HS-27A (cell line): ENCODE measurements at places on chromosomes 13 and 19.
A peak's percentile ranks its signal among the peaks of the same experiment; 100 is the strongest.

GRCh38 chr19:29876414-29876813 is 64.6 kb downstream of the CCNE1 start:
- no peak for DNase-seq

DNA sequence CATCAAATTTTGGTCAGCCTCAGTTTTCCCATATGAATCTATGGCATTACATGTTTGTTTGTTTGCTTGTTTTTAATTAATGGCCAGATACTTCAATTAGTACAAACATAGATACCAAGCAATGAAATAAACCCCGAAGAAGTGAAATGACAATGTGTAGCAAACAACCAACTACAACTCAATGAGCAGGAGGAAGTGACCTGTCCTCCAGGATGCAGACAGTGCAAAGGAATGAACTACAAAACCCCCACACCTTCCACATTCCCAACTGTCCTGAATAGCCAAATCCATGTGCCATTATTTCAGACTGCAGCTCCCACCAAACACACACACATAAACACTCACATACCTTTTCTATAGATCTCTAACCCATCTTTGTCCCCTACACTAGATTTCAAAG is 45.0 kb upstream of the FAM124A start:
- no peak for DNase-seq

GRCh38 chr13:24087605-24088225 is 72.8 kb upstream of the SPATA13 start:
- DNase-seq: no peak

DNA sequence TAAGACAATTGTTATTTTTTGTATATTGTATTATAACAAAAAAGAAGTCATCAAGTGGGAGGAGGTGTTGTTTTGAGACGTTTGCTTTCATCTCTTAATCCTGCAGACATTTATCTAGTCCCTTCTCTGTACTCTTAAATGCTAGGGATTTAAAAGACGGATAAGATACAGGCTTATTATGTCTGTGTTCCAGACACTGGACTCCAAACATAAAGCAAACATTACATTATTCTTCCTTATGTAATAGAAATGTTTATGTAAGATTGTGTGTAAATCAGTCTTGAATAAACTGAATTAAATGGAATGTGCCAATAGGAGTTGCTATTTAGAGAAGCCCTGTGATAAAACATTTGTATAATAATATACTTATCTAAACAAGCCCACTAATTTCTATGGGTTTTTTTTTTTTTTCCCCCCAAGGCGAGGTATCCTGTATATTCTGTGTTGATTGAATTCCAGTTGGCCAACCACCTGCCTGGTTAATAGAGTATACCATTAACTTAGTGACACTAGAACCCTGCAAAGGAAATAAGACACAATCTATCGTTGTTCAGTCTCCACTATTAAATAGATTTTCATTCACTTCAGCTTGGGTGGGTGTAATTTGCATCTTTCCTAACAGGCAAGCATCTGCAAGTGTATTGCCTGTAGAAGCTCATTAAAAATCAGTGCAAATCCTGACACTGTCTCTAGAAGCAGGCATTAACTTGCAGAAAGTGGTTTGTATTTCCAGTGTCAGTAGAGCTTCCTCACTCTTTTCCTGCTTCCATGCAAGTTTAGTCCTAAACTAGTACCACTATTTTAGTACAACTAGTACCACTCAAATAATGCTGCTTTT is 69.0 kb downstream of the LRCH1 start:
- DNase-seq: no peak

DNA sequence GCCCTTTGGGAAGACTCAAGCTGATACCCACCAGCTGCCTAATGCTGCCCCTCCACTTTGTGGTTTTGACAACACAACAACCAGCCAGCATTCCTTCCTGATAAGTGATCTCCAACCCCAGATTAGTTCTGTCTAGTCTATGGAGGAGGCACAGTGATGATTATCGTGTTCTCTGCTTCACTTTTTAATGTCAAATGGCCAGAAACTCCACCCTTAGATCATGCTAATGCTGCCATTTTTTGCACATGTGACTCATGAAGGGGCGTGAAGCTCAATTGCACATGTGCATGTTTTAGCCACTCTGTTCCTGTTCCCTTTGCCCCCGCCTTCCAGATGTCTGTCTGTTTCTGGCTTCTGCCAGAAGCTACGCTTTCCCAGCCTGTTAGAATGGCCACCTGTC is 199.8 kb downstream of the COG6 start:
- DNase-seq: no peak

DNA sequence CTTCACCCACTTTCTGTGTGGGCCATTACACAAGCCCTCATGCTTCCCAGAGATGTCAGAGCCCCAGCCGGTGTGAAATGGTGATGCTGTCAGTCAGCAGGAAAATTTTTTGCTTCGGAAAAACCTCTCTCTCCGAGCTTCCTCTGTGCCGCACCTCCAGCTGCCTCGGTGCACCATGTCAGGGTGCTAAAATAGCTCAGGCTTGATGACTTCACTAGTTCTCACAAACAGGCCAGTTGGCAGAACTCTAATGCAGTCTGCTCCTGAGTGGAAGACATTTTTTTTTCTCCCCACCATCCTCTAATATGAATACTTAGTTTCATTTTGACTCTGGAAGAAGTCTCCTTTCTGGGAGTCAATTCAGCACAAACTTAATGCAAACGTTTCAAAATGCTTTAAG is 71.3 kb downstream of the KLF12 start:
- no peak for DNase-seq

DNA sequence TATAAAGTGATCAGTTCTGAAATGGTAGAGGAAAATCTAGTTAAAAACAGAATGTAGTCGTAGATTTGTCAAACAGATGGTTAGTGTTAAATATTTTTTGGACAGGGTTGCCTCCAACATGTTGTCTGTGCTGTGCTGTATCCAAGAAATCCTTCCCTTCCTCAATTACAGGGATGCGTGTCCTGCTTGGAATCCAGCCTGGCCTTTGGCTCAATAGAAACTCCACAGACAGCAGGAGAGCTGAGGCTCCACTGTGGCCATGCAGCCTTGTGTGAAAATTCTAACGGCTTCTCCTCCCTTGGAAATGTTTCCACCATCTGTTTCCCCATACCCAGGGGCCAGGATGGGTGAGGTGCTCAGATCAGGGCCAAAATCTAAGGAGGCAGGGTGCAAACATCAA is 67.7 kb upstream of the USP29 start:
- no peak for DNase-seq

GRCh38 chr19:44684892-44685863 is 13.8 kb upstream of the CEACAM16 start:
- peak; percentile 83 for DNase-seq

DNA sequence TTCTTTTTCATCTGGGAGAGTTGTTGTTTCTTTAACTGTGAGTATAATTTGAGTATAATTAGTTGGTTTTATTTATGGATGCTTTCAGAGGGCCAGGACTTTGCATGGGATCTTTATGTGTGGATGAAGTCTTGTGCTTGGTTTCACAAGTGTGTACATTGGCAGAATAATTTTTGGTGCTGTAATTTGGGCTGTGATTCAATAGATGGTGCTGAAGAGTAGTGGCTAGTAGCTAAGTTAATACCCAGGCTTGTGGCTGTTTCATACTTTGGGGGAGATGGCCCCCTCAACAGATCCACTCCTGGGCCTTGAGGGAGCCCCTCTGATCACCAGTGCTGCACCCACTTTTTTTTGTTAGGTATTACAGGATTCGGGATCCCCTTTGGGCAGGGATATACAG is 1142.4 kb downstream of the SLITRK1 start:
- no peak for DNase-seq

DNA sequence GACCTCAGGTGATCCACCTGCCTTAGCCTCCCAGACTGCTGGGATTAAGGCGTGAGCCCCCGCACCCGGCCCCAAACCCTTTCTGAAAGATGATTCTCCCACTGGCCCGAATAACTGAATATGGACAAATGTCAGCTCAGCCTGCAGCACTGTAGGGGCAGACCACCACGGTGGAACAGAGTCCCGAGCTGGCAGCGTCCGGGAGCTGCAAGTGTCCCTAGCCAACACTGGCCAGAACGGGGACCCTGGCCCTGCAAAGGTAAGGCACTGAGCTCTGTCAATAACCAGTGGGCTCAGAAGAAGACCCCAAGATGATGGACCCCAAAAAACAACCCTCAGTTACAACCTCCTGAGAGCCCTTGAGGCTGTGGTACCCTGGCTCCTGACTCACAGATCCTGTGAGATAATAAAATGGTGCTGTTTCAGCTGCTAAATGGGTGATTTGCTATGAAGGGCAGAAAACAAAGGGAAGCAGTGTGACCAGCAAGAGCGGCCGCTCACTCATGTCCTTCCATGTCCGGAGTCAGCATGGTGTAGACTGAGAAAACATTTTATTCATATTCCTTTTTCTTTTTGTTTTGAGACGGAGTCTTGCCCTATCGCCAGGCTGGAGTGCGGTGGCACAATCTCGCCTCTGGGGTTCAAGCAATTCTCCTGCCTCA is 1.6 kb downstream of the LSM7 start:
- DNase-seq: no peak

- no peak for DNase-seq
Measured at GRCh38 chr19:17522988-17523872, 11.8 kb downstream of the PGLS start.

DNA sequence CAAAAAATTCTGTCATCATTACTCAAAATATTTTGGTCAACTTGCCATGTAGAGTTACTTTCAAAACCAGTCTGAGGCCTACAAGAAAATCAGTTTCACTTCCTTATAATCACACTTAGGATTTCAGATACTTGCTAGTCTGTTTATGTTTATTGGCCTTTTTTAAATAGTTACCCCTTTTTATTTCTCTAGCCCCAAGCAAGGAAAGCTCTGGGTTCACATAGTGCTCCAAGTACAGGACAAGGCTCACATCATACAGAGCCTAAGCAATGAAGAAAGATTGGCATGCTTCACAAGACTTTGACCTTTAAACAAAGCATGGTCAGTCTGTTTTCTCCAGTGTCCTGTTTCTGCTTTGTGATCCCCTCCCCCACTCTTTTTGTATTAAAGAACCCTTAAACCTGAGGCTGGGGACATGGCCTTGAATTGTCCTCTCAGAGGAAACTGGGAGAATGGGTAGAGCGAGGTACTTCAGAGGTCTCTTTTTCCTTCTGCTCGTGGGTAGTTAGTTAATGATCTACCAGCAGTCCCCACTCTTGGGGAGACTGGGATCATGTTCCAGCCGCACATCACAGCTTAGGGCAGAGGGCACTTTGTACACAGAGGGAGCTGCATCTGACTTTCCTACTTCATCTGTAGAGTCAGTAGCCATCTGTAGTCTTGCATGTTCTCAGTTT is 30.7 kb downstream of the CEACAM1 start:
- DNase-seq: no peak

DNA sequence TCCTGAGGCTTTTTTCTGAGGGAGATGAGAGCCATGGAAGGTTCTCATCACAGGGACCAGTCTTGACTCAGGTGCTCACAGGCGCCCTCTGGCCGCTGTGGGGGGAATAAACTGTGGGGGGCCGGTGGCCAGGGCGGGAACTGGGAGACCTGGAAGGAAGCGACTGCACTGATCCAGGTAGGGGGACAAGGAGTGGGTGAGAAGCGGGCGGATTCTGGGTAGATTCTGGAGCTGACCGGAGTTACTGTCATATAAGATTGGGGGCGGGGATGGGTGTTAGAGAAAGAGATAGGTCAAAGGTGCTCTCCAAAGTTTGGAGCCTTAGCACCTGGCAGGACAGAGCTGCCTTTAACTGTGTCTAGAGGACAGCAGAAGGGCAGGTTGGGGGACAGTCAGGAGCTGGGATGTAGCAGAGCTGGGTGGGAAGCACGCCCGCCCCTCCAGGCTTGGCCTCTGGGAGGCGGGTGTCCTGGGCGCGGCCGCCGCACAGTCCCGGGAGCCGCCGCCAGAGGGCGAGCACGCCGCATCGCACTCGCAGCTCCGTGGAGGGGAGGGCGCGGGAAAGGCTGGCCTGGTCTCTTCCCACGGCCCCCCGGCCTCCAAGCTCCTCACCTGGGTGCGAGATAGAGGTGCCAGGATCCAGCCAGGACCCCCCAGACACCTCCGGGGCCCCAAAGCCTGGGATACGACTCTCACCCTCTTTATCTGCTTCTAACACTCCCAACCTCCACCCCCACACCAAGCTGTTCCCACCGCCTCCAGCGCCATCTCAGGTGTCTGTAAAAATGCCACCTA is 4.2 kb upstream of the DAND5 start:
- no peak for DNase-seq

DNA sequence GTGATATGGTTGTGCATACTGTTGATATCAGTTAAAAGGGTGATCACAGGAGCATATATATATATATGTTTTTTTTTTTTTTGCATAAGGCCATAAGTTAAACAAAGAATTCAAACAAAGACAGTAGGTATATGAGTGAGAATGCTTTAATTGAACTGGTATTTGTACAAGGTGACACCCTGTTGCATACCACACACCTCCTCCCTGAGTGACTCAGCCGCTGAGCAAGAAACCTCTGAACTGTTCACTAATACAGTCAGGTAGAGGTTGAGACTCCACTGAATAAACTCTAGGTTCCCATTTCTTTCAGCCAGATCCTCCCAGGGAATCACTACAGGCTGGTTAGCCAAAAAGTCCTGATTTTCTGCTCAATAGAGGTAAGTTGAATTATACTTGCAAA is at the start of gene SCEL:
SCEL (plus strand) TSS at position 259 of the 400 bp plus-strand sequence. CDS start 20,170 bp downstream, outside the sequence.
- no peak for DNase-seq

DNA sequence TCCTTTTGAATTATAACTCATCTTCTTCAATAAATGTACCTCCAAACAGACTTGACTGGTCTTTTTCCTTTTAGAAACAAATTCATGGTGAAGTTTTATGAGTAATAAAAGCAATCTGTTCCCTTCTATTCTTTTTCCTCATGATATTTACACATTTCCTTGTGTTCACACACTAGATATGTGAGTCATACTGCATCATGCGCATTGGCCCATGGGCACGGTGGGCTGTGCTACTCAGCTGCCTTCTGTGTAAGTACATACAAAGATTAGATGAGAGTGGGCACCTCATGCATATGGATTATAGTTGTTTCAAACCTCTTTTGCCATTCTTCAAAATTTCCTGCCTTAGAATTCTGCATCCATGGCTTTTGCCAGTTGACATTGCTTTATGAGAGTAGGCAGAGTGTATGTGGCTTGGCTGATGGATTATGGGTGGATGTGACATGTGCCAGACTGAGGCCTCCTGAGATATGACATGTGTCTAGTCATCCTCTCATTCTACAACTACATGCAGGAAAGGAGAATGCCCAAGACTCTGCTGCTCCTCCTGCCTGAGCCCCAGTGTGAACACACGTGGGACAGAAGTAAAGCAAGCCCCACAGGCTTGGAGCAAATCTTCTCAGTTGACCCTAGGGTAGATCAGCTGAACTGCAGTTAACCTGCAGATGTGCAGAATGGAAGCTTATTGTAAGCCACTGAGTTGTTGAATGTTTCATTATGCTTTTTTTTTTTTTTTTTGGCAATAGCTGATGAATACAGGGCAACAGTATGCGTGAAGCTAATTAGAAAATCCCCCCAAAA is 109.9 kb downstream of the RBM26 start:
- no peak for DNase-seq

- no peak for DNase-seq
Measured at GRCh38 chr19:10812196-10812595, 23.8 kb downstream of the TMED1 start.
